Chondrocyte (in vitro differentiated cells): ENCODE measurements at places on chromosomes 2 and 18. TPM values are rescaled to one million over a fixed set of nuclear protein-coding genes. Genes with fewer than 3 reads are reported as not detected.

STK16 gene
- 24.4 to 32.0 TPM (median 25.9 TPM) in 3 replicates for total RNA-seq

SPATA3 gene
- total RNA-seq, result not detected in 3 replicates

TMEM169 gene
- total RNA-seq, result 1.3 to 2.0 TPM (median 1.5 TPM) in 3 replicates

ZC3H6 gene
- 6.6 to 9.4 TPM (median 8.6 TPM) in 3 replicates for total RNA-seq

GRCh38 chr2:9021563-9022211 is 18.2 kb upstream of the MBOAT2 start:
- no peaks in the 10 kb centered on the region for H3K27me3 ChIP-seq
- H3K4me3 ChIP-seq, result no peak overlapping the region
- no peaks in the 10 kb centered on the region for H3K4me1 ChIP-seq
- no peak for DNase-seq
